ENCODE measurements at places on chromosomes 2 and 18.
A peak's percentile ranks its signal among the peaks of the same experiment; 100 is the strongest.

GRCh38 chr2:160275656-160276055 is 75.6 kb upstream of the ITGB6 start:
- DNase-seq: no peak

DNA sequence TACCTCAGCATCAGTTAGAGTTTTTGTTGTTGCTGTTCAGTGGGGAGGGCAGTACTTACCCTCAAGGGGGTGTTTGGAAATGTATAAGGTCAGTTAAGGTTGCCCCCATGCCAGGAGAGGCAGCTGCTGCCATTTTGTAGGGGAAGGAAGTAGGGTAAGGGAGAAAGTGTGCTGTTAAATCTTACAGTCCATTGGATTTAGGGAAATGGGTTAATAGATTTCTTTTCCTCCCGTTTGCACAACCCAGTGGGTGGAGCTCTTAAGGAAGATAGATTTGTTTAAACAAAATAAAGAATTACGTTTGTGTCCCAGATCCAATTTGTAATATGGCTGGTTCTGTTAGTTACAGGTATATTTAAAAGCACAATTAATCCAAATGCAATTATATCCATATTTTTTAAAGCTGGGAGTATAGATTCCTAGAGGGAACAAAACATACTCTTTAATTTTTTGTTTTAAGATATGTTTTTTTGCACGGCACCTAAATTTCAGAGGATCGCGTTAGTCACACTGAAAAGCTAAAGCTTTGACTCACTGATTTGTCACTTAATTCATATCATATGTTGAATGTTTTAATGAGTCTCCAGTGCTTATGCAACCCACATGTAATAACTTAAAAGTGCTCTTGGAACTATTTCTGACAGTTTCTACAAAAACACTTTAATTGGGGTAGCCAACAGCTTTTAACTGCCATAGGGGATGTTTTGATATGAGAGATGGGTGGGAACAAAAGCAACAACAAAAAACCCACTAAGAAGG is 9.0 kb upstream of the CWC22 start:
- no peak for DNase-seq

GRCh38 chr18:62715759-62716615 is 646 bp downstream of the PHLPP1 start:
- DNase-seq: peak; percentile 75

DNA sequence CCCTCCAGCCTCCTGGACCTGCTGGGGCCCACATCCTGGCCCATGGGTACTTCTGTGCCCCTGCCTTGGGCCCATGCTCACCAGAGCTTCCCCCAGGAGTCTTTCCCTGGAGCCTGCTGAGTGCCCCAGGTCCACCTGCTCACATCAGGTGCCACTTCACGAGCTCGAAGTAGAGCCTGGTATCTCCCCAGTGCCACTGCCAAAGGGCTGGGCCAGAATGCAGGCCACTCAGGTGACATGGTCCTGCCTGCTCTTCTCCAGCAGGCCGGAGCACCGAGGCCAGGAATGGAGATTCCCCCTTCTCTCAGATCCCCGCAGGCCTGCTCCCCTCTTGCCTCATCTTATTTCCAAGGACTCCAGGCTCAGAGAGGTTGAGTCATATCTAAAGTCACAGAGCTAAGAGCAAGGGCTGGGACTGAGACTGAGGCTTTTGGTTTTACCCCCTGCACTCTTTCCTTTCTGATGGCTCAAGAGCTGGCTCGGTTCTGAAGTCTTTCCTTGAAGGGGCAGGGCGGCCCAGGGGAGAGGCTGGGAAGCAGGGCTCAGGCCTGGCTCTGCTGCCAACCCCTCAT is 79.2 kb downstream of the HS1BP3 start:
- DNase-seq: no peak

- no peak for DNase-seq
Measured at GRCh38 chr18:837922-838321, 25.9 kb upstream of the YES1 start.
